ENCODE measurements at places on chromosomes 5 and 9.

DNA sequence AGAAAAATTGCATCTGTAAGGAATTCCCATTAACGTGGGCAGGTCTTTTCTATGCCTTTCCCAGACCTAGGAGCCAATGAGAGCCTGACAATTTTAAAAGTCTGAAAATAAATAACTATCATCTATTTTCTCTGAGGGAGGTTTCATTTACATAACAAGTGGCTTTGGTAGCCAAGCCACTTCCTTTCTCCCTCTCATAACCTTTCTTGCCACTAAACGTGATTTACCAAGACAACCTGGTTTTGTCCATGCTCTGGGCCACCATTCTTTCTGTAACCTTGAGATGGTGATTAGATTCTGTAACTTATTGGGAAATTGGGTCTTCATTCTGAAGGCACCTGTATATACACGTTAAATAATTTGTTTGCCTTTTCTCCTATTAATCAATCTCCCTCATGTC lies 1046.9 kb downstream of the CDH12 start:
- DNase-seq: no peak

- DNase-seq: no peak
These were observed 5.0 kb upstream of the COL23A1 start for GRCh38 chr5:178595150-178595549.

DNA sequence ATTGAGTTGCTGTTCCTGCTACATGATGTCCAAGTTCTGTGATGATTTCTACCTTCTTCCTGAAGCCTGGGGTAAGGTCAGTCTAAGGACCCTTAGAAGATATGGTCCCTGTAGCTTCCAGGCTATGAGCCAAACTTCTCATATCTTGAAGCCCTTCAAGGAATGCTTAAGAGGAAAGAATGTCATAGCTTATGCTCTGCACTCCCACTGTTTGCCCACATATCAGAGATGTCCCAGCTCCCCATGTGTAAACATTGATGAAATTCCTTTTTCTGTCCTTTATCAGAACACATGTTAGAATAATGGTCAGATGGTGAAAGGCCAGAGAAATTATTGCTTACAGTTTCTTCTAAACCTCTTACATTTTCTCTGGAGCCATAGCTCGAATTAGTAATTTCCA lies 41.4 kb upstream of the RUSC2 start:
- DNase-seq: no peak

DNA sequence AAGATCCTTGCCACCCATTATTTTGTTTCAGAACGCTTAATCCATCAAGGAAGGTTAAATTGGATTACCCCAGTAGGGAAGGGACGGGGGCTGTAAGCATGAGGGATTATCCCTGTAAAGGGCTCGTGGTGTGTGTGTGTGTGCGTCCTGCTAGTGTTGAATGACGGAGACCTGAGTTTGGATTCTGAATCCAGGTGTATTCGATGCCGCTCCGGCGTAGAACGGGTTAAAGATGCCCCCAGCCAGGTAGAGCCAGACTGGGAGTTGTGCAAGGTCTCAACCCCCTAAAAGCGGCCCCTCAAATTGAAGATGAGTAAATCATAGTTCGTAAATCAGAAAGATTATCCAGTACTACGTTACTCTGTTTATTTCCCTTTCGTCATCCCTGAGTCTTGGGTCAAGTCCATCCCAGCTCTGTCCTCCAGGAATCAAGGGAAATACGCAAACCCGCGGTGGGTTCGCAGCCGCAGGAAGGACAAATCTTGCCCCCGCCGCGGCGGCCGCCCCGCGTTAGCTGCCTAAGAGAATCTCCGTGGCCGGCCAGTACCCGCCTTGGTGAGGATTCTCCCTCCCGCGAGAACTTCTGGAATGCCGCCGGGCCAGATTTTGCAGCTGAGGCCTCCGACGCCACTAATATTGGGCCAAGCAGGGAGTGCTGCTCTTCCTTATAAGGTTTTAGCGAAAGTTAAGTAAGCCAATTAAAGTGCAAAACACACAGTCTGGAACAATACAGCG lies 586 bp upstream of the MTAP start:
- no peak for DNase-seq

DNA sequence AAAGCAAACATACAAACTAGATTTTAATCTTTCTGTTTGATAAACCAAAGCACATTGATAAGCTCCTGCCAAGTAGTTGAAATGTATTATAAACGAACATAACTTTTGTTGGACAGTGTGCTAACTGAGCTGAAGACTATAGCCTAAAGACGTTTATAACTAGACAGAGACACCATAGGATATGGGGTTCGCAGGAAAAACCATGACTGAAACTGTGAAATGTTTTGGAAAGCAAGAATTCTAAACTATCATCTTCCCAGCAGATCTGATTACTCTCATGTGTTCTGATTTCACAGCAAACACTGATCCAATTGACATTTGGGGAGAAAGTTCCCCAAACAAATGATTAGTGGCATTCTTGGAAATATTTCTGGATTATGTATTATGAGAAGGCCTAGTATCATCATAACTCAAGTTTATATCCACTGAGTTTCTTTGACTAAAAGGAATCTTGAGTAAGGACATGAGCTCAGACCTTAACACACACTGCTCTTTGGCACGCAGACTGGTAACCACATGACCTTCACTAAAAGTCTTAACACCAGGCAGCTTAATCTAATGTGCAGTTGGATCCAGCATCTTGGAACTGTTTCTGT lies 375.2 kb downstream of the ZNF608 start:
- no peak for DNase-seq

DNA sequence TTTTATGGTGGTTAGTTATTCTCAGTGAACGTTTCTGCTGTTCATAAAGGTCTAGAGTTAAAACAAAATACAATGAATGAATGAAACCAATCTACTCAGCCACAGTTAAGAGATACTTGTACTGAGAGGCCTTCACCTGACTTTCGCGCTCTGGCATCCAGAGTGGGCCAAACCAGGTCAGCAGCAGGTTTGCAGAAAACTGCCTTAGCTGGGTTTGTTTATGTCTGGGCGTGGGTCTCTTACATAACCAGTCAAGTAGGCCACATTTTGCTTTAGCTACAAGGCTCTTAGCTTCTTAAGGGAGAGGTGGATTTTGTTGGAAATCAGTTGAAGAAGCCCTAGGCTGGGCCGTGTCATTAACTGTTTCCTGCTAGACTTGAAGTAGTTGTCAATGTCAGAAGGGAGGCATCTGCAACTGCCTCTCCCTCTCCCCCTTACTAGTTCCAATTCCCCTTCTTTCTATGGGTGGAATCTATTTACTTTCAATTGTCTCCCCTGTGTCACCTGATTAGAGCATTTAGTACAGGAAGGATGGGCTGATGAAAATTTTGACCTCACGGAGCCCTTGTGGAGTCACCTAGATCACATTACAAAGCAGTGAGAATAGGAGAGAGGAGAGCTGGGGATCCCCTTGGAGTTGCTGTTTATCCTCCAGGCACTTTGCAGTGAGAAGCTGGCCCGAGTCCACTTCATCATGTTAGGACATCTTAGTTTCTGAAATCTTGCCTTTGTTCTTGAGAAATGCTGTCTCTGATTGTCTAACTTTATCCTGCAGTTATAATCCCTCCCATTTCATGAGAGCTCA lies 200.5 kb downstream of the ARHGEF28 start:
- no peak for DNase-seq

GRCh38 chr5:124027441-124027840 lies 515.5 kb downstream of the CSNK1G3 start:
- DNase-seq: no peak

- DNase-seq: no peak
These were observed 10.0 kb downstream of the ALG2 start for GRCh38 chr9:99211746-99212145.

DNA sequence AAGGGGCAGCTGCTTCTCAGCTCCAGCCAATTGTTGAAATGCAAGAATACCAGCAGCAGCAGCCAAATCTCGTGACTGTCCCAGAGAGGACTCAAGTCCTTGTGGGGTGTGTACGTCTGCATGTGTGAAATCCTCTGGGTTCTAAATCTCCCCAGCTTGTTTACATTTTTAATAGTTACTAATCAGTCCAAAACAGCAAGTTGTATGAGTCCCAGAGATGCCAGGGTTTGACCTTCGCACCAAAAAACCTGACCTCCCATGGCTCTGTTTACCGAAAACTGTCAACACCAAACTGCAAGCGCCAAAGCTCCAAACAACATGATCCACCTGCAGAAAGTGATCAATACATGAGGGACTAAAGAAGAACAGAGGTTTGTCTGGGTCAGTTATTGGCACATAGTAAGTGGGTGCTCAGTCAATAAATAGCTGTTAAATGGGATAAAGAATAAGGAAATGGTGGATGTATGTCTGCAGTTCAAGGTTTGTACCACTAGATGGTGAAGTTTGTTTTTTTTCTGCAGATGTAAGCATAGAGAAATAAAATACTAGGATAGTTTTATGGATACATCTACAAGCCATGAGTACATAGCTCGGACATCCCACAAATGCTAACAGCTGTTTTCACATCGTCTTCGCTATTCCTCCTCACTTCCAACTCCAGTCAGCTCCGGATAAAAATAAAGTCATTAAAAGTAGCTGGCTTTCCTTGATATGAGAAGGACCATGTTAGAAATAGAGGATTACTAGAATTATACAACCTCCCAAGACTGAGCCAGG lies 85.3 kb upstream of the ADRB2 start:
- DNase-seq: peak; percentile 34

DNA sequence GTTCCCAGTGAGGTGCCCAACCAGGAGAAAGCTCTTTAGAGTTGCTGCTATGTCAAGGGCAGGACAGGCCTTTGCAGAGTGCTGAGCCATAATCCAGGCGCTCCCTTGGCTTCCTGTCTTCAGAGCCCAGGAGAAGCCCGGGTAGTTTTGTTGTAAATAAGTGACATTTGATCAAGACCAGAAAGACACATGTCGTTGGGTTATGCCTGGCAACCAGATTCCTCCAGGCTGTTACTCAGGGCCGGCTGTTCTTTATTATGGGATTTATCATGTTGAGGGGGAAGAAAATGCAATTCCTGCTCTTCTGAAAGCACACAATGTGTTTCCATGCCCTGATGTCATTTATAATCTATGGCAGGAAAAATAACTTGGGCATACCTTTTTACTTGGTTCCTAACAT lies 39.3 kb upstream of the SEMA4D start:
- no peak for DNase-seq

DNA sequence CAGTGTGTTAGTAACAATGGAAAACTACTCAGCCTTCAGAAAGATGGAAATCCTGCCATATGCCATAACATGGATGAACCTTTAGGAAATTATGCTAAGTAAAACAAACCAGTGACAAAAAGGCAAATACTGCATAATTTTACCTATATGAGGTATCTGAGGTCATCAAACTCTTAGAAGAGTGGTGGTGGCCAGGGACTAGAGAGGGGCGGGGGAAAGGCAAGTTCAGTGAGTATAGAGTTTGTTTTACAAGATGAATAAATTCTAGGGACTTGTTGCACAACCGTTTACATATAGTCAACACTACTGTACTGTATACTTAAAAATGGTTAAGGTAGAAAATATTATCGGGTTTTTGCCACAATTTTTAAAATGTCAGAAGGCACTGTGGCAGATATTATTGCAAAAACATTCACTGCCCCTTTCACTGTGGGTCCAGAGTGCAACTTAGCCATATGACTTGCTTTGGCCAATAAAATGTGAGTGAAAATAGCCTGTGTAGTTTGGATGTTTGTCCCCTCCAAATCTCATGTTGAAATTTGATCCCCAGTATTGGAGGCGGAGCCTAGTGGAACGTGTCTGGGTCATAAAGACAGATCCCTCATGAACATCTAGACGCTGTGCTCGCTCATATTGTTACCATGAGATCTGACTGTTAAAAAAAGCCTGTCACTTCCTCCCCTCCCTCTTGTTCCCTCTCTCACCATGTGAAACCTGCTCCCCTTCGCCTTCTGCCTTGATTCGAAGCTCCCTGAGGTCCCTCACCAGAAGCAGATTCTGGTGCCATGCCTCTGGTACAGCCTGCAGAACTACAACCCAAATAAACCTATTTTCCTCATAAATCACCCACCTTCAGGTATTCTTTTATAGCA lies 9.5 kb downstream of the ZNF367 start:
- DNase-seq: no peak

GRCh38 chr5:32017692-32018367 lies 156.3 kb downstream of the GOLPH3 start:
- no peak for DNase-seq

- DNase-seq: no peak
These were observed 162.2 kb downstream of the GLIS3 start for GRCh38 chr9:4137681-4138099.

DNA sequence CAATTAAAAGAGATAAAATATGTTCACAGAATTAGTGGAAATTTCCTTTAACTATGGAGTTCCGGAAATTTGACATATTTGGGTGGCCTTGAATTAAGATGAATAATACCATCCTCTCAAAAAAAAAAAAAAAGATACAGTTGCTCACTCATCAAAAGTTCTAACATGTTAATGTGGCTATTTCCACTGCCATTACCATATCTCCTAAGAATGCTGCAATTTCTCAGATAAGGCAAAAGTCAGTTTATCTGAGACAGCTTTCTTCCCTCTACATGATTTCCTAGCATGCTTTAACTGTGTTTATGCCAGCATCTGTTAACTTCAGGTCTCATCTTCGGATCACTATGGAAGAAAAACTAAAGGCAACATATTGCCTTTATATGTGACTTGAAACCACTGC lies 2.6 kb downstream of the FASTKD3 start:
- DNase-seq: no peak

DNA sequence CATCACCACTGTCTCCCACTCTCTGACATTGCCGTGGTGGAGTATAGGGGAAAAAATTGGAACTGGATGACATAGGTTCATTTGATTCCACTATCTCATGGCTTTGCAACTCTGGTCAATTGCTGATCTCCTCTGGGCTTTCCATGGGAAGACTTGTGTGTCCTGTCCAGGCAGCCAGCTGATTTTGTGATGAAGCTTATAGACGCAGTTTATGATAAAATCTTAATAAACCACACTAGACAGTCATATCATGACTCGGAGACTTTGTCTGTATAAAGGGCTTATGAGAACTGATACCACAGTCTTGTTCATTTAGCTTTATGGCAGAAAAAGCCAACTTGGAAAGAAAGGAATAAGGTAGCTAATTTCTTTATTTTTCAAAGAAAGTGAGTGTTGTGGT lies 296.5 kb downstream of the MAST4 start:
- no peak for DNase-seq

DNA sequence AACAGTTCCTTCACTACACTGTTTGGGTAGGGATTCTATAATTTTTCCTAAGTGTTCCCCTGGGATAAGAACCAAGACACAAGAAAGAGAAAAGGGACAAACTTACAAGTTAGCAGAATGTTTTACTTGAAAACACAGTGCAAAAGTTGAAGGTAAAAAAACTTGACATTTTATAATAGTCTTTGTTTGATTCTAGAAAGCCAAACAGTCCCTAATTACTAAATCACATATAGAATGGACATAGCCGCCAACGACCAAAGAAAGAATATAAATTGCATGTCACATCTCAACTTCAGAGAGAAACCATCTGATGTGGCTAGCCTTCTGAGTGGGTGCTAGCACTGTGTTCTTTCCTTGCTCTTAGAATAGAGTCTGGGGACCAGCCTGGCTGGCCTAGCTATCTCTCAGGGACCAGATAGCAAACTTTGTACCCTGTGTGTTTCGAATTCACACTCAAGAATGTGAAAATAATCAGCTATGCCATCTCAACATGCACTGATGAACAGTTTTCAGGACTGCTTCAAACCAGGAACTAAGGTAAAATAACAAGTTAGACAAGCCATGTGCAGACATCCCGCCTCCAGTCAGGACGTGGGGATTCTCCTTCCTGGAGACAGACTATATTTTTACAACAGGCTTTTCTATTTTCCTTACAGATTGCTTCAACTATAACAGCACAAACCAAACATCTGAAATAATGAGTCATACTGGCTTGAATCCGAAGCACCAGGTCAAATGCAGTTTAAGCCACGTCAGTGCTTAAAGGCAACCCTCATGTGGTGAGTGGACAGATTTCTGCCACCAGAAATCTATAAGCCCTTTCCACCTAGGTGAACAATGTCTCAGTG lies 53.7 kb downstream of the LHFPL2 start:
- no peak for DNase-seq

- no peak for DNase-seq
These were observed 26.3 kb upstream of the TENT4A start for GRCh38 chr5:6686915-6687409.
